Right cardiac atrium (tissue), 5 donors: ENCODE measurements at places on chromosomes 1 and 21. TPM values are rescaled to one million over a fixed set of nuclear protein-coding genes. Genes with fewer than 3 reads are reported as not detected.

The AGBL4 gene
- 1.1 TPM for polyA plus RNA-seq

The GPR153 gene
- 9.3 TPM for polyA plus RNA-seq

The BNIPL gene
- 0.41 TPM for polyA plus RNA-seq

The KCNJ9 gene
- not detected for polyA plus RNA-seq

The AXDND1 gene
- not detected for polyA plus RNA-seq

The KIRREL1 gene
- polyA plus RNA-seq = 6.0 TPM

The THEM5 gene
- 0.11 TPM for polyA plus RNA-seq

DNA sequence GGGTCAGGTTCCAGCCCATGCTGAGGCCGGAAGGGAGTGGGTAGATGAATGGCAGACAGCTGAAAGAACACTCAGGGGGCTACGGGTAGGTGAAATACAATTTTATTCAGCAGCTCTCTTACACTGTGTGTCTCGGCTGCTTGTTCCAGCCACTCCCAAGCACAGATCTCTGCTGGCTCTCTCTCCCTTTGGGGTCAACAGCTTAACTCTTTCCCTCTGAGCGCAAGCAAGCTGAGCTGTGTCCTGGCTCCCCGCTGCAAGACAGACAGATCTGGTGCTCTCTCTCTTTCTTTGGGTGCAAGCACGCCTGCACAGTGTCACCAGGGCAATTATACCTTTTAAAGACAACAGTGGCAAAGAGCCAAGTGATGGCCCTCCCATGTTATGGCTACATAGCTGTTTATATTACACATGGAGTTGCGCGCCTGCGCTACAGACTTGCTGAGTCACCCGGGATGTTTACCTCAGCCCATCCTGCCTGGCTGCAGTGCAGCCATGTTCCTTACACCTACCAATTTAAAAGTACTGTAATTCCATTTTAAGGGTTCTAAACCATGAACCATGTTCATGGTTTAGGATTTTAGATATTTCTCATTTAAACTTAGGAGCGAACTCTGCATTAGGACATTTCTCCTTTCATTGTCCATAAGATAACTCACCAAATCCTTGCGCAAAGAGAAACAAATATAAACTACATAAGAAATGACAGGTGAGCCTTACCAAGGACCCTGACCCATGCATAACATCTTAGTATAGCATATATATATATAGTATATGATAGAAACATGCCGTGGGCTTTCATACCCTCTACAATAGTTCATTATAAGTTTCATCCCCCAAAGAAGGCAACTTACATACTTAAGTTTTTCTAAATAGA, 396.5 kb downstream of the SMYD3 start:
- no peak for DNase-seq

DNA sequence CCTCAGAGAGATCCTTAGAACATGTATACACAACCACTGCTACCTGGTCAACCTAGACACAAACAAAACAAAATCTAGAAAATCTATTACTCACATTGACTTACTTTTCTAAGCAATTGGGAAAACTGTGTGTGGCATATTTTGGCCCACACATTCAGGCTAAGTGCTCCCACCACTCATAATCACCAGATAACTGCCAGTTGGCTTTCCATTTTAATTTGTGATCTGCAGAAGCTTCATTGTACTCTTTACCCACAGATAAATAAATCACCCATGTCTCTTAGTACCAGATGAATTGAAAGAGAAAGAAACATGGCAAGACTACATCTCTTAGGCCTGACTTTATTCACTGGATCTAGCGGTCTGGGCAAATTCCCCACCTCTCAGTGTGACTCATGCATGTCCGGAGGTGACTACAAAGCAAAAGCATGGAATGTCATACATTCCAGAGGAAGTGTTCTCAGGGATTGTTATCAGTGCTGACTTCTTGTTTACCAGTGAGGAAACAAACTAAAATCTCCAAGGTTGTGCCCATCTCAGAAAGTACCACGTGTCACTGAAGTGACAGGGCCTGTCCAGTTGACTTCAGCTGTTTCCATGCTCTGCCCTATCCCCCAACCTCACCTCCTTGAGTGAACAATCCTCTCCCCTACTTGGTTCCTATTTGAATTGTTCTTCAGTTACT, 52.4 kb upstream of the BCL10 start:
- DNase-seq = no peak

DNA sequence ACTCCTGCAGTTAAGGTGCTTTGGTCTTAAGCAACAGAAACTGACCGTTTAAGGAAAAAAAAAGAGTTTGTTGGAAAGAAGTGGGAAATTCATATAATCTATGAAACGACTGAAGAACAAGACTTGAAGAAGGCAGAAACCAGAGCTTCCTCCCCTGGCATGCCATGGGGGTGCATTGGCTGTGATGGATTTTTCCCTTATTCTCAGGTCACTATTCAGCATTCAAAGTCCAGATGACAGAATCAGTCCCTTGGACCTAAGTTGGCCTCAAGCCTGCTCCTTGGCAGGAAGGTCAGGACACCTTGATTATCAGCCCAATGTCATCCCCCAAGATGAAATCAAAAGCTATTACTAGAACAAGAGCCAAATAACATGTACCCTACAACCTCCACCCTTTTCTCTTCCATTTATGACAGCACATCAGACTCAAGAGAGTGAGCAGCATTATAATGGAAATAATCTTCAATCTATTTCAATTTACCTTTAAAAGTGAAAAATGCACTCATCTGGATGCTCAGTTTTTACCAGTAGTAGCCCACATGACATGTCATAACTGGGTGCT, 15.8 kb upstream of the TMEM9 start:
- DNase-seq = no peak

GRCh38 chr1:68141071-68142021, 90.9 kb upstream of the DIRAS3 start:
- no peak for DNase-seq

DNA sequence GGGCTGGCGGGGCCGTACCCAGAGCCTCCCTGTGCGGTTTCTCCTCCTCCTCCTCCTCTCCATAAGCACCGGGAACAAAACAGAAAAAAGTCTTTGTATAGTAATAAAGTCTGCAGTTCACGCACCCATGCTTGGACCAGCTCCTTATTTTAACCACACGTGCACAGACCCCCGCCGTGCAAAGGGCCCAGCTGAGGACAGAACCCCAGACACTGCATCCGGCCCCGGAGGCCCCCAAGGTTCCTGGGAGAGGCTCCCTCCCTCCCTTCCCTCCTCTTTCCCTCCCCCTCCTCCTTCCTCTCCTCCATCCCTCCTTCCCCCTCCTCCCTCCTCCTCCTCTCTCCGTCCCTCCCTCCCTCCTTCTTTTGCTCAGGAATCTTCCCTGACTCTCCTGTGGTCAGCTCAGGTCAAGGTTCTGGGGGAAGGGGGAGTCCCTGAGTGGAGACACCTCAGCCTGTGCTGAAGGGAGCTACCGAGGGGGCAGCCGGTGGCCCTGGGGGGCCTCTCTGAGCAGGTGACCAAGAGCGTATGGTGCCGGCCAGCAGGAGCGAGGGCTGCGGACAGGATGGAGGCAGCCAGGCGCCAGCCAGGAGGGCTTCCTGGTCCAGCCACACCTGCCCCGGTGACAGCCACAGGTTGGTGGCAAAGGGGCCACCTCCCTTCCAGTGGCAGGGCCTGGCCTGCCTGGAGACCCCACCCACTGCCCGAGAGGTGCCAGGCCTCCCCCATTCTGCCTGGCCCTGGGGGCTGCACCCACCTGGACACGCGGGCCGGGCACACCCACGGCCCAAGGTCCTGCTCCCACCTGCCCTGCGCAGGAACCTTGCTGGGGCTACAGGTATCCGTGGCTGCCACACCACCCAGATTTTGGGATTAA, 3.2 kb upstream of the TTLL10 start:
- DNase-seq = no peak

DNA sequence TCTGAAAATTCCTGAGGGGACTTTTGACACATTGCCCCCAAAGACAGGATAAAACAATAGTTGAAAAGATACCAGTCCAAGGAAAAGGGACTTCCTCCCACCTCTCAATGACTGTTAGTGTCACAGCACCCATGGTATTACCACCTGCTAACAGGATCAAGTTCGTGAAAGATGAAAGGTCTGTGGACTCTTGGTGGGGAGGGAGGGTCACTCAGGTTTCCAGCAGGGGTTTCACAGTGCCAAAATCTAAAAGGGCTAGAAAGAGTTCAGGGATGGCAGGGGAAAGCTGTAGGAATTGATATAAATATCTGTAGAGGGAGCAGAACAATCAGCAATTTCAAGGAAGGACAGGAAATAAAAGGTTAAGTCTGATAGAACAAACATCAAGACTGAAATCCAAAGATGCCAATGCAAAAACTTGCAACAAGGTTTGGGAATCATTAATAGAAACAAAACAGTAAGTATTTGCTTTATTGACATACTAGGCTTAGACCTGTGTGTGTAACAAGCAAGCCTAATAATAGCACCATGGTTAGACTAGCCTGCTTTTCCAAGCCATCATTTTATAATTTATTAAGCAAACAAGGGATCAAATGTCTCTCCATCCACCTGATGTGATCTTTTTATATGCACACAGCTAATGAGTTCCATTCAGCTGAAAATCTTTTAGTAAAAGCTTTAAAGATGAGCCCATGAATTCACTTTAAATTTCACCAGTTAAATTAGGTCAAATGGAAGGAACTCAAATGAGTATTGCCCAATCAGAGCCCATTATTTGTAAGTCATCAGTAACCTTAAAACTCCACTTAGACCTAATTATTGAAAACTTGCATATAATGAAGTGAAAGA, 3.7 kb downstream of the MCL1 start:
- no peak for DNase-seq

- no peak for DNase-seq
Measured at GRCh38 chr1:66947267-66947666, 22.5 kb downstream of the MIER1 start.

DNA sequence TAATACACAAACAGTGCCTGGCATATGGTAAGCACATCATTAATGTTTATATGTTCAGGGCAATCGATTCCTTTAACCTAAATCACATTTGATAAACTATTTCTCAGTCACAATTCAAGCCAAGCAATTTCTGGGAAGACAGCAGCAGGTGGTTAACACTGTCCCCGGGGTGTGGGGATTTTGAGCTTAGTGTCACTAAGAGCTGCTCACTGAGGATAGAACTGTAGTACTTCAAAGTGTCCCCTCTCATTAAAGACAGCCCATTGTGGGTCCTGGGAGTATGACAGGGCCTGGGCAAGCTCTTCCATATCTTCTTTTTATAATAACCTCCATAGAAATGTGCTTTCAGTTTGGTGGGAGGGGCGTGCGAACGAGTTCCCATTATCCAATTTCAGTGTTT, 8.4 kb upstream of the GALNT2 start:
- no peak for DNase-seq

GRCh38 chr1:204286831-204287421, 72.8 kb downstream of the PLEKHA6 start:
- DNase-seq = peak; percentile 75

DNA sequence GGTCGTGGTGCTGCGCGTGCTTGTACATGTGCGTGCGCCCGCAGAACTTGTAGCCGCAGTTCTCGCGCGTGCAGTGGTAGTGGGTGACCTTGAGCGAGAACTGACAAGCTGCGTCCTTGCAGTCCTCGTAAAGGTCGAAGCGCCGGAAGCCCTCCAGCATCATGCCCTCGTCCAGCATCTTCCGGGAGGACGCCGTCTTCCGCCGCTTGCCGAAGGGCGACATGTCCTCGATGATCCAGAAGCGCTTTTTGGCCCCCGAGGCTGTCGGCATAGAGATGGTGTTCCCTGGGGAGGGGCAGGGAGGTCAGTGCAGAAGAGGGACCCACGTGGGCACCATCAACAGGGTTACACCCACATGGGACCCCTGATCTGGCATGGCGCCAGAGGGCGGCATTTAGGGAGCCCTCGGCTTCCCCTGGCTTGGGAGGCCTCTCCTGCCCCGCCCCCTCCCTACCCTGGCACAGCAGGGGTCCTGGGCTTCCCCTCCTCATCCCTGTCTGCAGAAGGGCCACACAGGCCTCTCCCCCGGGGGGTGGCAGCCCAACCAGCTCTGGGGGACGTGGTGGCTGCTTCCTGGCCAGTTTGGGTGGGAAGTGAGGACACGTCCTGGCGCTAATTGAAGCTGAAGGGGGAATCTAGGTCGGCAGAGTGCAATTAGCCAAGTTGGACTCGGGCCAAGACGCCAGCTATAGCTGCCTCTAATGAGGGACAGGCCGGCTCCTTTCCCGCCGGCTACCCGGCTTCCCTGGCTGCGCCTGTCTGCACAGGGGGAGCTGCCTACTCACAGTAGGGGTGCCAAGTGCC, 156.5 kb downstream of the CASZ1 start:
- peak; percentile 82 for DNase-seq

GRCh38 chr1:44220001-44220751, 6.9 kb downstream of the DMAP1 start:
- no peak for DNase-seq

- DNase-seq = peak; percentile 63
Measured at GRCh38 chr1:205518661-205519540, 14.4 kb downstream of the CDK18 start.

- DNase-seq = no peak
Measured at GRCh38 chr1:57576756-57577155, 152.9 kb upstream of the DAB1 start.

- no peak for DNase-seq
Measured at GRCh38 chr1:40712997-40713396, 21.5 kb downstream of the NFYC start.

- DNase-seq = no peak
Measured at GRCh38 chr1:38834937-38835827, 24.4 kb downstream of the RRAGC start.

DNA sequence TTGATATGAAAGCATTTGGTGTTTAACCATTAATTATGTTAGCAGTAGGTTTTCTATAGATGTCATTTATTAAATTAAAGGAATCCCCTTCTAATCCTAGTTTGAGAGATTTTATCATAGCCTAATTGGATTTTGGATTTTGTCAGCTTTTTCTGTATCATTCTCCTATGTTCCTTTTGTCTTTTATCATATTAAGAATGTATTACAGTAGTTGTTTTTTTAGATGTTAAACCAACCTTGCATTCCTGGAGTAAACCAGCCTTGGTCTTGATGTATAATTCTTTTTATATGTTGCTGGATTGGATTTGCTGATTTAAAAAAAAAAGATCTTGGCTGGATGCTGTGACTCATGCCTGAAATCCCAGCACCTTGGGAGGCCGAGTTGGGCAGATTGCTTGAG, 5.6 kb downstream of the SETDB1 start:
- no peak for DNase-seq

DNA sequence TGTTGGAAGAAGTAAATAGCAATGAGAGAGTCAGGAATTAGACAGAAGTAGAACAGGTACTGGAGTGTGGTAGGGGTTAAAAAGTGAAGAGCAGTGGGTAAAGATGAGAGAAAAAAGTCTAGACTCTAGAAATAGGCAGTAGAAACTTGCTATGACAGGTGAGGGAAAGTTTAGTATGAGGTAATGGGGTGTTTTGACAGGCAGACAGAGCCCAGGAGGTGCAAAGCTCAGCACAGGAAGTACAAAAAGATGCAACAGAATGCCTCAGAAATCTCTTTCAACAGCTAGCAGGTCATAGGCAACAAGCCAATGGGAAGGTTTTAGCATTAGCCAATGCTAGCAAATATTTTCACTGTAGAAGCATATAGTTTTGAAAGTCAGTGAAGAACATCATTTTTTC, 319.1 kb upstream of the SGIP1 start:
- DNase-seq = no peak

GRCh38 chr1:125087247-125087646, 3902.5 kb downstream of the SRGAP2C start:
- DNase-seq = no peak
